ENCODE measurements at places on chromosomes 3 and 15. TPM values are rescaled to one million over a fixed set of nuclear protein-coding genes. Genes with fewer than 3 reads are reported as not detected.

A4GNT gene
- not detected for total RNA-seq

SLC28A1 gene
- total RNA-seq, result not detected

PP2D1 gene
- total RNA-seq, result not detected

FMN1 gene
- total RNA-seq, result not detected

CD86 gene
- 1.5 TPM for total RNA-seq

- H3K27me3 ChIP-seq, result peaks cover 7% of the 10 kb centered on the region
- DNase-seq, result no peak
- no peak overlapping the region for H3K4me3 ChIP-seq
- no peaks in the 10 kb centered on the region for H3K36me3 ChIP-seq
Measured at GRCh38 chr15:63463793-63464192, 40.6 kb upstream of the USP3 start.

DNA sequence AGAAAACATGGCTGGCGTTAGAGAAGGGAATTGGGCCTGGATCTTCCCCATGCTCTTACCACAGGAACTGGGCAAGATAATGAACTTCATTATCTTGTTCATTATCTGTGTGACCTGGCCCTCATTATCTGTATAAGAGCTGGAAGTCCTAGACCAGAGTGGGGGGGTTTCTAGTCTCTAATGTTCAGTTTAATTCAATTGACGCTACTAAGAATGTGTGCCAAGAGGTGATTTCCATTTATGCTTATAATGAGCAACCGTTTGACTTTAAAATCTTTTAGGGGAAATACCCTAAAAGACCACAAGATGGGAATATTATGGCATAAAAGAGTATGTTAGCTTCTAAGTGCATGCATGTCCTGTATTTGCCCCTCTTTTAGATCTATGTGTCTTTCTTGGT, 59.1 kb upstream of the CSTA start:
- H3K27ac ChIP-seq, result no peak overlapping the region
- no peaks in the 10 kb centered on the region for H3K36me3 ChIP-seq
- DNase-seq, result no peak
- no peak overlapping the region for H3K4me3 ChIP-seq

GRCh38 chr3:123521179-123521969, 63.5 kb downstream of the HACD2 start:
- peaks cover 13% of the 10 kb centered on the region for H3K36me3 ChIP-seq
- no peaks in the 10 kb centered on the region for H3K27me3 ChIP-seq
- no peak overlapping the region for H3K4me3 ChIP-seq
- peaks cover 30% of the 10 kb centered on the region for H3K4me1 ChIP-seq

DNA sequence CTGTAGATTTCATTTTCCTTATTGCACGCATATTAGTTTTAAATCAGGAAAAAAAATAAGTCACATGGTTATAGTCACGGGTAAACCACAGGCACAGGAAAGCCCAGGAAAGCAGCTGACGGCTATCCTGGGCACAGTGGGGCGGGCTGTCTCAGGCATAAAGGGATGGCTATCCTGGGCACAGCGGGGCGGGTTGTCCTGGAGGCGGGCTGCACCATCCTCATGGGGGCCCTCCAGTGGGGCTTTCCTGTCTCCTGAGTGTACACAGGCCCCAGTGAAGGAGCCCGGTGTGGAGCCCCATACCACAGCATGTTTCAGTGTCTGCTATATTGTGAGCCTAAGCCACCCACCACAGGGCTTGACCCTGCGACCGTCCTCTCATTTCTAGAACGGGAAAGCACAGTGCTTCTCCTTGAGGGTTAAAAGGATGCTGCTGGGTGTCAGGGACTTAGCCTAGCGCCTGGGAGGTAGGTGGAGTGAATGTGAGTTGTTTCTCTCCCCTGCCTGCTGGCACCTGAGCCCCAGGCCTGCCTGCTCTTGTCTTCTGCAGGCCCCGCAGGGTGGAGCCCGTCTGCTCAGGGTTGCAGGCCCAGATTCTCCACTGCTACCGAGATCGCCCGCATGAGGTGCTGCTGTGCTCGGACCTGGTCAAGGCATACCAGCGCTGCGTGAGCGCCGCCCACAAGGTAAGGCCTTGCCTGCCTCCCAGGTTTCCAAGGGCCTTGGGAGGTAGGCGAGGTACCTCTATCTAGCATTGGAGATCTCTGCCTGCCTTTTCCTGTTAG, 25.9 kb upstream of the PLXNA1 start:
- no peak for DNase-seq
- no peaks in the 10 kb centered on the region for H3K4me1 ChIP-seq
- no peaks in the 10 kb centered on the region for H3K27me3 ChIP-seq
- no peak overlapping the region for H3K4me3 ChIP-seq

DNA sequence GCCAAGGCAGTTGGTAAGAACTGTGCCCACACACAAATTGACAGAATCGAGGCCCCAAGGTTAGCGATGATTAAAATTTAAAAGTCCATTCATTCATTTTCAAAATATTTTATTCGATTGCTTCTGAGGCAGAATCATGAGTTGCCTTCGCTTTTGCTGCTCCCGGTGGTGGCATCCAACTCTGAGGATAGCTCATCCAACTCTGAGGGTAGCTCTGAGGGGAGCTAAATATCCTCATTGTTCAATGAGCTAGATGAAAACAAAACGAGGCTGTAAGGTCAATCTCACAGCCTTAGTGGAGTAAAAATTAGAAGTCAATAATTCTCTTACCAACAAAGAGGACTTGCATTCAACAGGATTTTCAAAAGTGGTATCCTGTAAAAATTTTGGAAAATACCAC, 897 bp upstream of the CHL1 start:
- no peak overlapping the region for H3K4me3 ChIP-seq
- H3K4me1 ChIP-seq, result no peaks in the 10 kb centered on the region
- H3K36me3 ChIP-seq, result peaks cover 4% of the 10 kb centered on the region
- H3K27me3 ChIP-seq, result peaks cover 16% of the 10 kb centered on the region
- no peak overlapping the region for H3K27ac ChIP-seq

DNA sequence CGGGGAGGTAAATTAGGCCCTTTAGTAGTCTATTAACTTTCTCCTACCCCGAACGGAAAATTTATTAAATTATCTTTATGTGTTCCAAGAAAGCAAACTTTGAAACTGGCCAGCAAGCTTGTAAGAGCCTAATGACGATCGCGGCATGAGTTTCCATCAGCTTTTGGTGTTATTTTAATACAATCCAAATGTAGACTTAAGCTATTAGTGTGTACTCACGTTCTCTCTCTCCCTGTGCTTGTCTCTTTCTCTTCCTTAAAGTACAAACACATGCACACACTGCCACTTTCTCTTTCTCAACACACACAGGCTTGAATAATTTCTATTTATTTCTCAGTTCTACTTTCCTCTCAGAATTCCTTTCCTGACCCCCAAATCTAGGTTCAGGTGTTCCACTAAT, 108.8 kb upstream of the MME start:
- H3K27ac ChIP-seq, result no peak overlapping the region
- no peak overlapping the region for H3K4me3 ChIP-seq
- no peaks in the 10 kb centered on the region for H3K36me3 ChIP-seq

DNA sequence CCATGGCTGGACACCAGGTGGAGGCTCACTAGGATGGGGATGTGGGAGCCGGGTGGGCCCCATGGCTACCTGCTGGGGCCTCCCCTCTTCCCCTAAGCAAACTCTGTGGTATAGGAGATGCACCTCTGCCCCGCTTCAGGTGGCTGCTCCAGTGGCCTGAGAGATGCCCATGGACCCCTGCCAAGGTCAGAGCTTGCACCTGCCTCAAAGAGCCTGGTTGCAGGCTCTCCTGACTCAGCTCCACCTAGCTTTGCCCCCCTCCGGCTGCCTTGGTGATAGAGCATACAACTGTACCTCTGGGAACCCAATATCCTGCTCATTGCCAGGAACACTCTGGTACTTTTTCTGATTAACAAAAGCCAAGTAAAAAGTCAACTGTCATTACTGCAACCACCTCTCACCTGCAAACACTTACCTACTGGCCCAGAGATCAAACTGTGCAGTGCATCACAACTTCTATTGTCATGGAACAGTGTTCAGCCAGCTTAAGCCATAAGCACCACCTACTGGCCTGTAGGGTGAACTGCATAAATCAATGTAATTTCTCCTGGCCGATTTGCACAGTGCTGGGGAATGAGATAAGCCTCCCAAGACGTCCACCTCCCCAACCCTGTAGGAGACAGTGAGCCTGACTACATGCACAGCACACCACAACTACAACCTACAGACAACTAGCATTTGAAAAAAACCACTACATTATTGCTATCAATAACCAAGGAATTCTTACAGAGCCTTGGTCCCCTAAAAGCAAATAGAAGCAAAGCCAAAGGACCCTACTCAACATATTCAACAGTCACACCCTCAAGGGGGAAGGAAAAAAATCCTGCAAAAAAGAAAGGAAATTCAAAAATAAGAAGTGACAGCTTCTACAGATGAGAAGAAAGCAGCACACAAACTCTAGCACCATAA, 352.4 kb upstream of the ARHGEF26 start:
- H3K27me3 ChIP-seq, result peaks cover 14% of the 10 kb centered on the region
- H3K27ac ChIP-seq, result no peak overlapping the region
- H3K36me3 ChIP-seq, result peaks cover 2% of the 10 kb centered on the region
- DNase-seq, result peak; percentile 56
- H3K4me1 ChIP-seq, result no peaks in the 10 kb centered on the region

DNA sequence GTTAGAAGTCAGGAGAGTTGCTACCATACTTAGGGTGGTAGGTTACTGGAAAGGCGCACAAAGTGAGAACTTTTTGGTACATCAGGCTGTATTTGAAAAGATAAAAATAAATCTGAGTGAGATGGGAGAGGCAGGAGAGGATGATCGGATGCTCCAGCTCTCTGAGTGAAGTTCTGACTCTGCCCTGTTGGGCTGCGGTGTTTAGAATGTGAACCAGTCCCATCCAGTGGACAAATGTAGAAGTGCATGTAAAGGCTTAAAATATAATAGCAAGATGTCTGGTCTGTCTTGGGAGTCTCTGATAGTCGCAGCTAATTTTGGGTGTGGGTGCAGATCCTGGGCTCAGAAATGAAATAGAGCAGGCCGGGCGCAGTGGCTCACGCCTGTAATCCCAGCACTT, 30.4 kb downstream of the ACKR2 start:
- peaks cover 4% of the 10 kb centered on the region for H3K4me1 ChIP-seq
- no peak overlapping the region for H3K27ac ChIP-seq

DNA sequence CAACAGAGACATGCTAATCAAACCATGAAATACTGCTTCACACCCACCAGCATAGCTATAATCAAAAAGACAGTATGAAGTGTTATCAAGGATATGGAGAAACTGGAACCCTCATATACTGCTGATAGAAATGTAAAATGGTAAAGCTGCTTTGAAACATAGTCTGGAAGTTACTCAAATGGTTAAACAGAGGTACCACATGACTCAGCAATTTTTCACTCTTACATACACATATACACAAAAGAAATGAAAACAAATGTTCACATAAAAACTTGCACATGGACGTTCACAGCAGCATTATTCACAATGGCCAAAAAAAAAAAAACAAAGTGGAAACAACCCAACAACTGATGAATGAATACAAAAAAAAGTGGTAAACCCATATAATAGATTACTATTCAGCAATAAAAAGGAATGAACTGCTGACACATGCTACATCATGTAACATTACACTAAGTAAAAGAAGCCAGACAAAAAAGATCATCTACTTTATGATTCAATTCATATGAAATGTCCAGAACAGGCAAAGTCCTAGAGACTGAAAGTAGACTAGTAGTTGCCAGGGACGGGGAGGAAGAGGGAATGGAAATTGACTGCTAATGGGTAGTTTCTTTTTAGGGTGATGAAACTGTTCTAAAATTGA, 23.2 kb downstream of the ZNF148 start:
- peaks cover 51% of the 10 kb centered on the region for H3K4me1 ChIP-seq
- no peaks in the 10 kb centered on the region for H3K27me3 ChIP-seq
- peaks cover 39% of the 10 kb centered on the region for H3K36me3 ChIP-seq
- H3K4me3 ChIP-seq, result no peak overlapping the region
- no peak overlapping the region for H3K27ac ChIP-seq

DNA sequence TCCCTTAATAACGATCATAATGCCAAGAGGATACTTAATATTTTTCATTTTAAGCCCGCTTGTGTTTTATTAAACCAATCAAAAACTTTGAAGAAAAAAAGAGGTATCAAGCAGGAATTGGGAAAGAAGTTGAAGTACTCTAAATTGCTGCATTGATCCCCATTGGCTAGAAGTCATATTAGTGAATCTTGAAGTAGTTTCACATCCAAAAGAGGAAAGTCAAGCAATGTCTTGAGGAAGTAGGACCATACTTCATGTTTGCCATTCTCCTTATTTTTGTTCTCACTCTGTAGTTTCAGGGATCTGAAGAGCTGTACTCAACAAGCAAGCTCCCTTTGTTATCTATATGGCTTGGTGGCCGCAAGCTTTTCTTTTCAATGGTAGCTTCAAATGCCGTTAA, 2.2 kb downstream of the SCAANT1 start:
- peaks cover 40% of the 10 kb centered on the region for H3K4me1 ChIP-seq
- H3K27ac ChIP-seq, result no peak overlapping the region
- no peak for DNase-seq
- H3K27me3 ChIP-seq, result no peaks in the 10 kb centered on the region
- peaks cover 23% of the 10 kb centered on the region for H3K36me3 ChIP-seq

GRCh38 chr3:161854232-161854771, 357.7 kb downstream of the OTOL1 start:
- H3K4me1 ChIP-seq, result no peaks in the 10 kb centered on the region
- H3K27me3 ChIP-seq, result no peaks in the 10 kb centered on the region
- no peak overlapping the region for H3K4me3 ChIP-seq
- no peak overlapping the region for H3K27ac ChIP-seq
- H3K36me3 ChIP-seq, result no peaks in the 10 kb centered on the region

DNA sequence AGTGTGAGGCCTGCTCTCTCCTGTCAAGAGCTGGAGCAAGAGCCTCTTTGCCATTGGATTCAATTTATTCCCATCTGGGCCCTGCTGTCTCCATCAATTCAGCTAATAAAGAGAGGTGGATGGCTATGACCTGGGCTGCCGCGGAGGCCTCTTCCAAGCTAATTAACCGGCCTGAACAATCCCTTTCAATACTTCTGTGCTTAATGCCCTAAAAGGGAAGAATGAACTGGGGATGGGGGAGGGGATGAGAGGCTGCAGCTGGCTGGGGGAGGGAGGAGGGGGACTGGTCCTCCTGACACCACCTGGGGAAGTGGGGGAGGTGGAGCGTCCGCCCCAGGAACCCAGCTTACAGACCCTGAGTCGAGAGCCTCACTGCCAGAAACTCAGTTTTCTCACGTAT, 33.4 kb upstream of the PRR23E start:
- no peak overlapping the region for H3K27ac ChIP-seq

DNA sequence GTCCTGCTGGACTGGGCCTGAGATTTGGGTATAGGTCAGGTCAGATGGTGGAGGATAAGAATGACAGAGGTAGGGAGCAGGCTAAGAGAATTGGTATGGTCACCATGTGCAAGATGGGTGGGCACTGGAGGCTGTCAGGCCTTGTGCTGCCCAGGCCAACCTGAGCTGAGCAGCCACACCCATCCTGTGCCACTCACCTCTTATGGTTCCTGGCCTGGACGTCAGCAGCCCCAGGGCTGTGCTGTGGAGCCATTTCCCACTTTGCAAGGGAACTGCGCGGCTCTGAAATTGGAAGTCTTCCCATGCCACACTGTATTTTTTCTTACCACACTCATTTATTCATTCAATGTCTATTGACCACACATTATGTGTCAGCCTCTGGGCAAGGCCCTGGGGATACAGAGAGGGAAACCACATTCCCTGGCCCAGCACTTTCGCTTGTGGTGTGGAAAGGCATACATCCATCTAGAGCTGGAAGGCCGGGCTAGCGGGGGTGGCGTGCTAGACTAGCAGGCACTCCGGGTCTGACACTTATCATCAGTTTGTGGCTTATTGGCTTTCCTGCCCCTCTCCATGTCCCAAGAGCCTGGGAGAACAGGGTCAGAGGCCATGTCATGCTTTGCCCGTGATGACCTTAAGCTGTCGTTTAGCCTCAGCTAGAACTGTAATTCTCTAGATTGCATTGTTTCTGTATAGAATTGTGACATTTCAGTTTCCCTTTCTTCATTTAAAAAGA, 51.1 kb upstream of the POLG start:
- no peaks in the 10 kb centered on the region for H3K4me1 ChIP-seq
- no peaks in the 10 kb centered on the region for H3K36me3 ChIP-seq
- no peak for DNase-seq
- no peak overlapping the region for H3K4me3 ChIP-seq
- H3K27ac ChIP-seq, result no peak overlapping the region
